Fibroblast of pulmonary artery (primary cell): ENCODE measurements at places on chromosomes 16 and 17.

- DNase-seq = no peak
Observed at GRCh38 chr17:72349491-72349995, 228.7 kb downstream of the SOX9 start.

GRCh38 chr16:85422196-85422631, 190.9 kb upstream of the GSE1 start:
- DNase-seq = no peak

DNA sequence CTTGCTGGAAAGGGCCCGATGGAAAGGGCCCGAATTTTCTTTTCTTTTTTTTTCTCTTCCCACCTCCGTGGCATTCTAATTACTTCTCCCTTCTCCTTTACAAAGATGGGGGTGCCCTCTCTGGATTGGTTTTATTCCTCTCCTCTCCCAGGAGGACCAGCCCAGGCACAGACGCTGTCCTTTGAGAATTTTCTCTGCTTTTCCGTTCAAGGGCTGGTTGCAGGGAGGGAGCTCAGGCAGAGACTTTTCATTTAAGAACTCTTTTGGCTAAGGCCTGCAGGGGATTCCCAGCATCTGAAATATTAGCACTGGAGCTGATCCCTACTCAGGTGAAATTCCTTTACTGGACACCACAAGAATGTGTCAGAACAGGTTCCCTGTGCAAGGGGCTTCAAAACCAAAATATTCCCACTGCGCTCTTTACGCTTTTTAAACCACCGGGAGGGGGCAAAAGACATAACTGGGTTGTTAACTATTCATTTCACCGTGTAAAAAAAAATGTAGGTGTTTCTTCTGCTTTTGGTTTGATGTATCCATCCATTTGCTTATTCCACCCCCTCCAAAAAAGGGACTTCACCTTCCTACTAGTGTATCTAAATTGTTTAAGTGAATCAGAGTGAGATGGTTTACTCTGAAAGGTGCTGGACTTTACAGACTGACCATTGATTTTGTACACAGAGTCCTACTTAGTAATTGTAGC, 1.4 kb downstream of the NFAT5 start:
- DNase-seq = no peak

DNA sequence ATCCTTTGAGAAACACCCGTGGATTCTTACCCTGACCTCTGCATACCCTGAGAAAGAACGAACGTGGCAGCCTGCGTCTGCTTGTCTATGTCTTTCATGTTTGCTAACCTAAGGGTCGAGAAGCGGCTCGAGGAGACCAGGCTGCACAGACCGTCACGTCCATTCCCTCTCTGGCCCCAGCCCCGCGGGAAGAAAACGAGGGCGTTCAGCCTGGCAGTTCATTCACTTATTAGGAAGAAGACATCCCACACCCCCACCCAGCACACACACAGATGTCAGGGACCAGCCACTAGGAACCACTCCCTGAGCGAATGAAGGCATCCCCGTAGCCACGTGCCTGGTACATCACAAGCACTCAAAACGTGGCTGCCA, 655 bp upstream of the MTHFSD start:
- DNase-seq = no peak

DNA sequence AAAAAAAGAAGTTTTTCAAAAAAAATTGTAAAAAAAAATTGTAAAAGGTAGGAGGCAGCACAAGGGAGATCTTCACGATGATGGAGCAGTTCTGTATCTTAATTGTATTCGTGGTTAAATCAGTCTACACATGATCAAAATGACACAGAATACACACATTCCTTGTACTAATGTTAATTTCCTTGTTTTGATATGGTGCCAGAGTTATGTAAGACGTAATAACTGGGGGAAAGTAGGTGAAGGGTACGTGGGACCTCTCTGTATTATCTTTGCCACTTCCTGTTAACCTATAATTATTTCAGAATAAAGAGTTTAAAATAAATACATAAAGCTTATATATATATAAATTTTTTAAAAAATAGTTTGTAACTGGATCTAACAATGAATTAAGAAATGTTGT, 36.8 kb downstream of the HELZ start:
- peak; percentile 21 for DNase-seq

GRCh38 chr16:79071424-79071823, 529.1 kb downstream of the MAF start:
- DNase-seq = no peak

- DNase-seq = no peak
Observed at GRCh38 chr17:40872416-40872815, 5.4 kb upstream of the KRT12 start.

- DNase-seq = no peak
Observed at GRCh38 chr17:21291862-21292261, 7.4 kb downstream of the MAP2K3 start.

- DNase-seq = no peak
Observed at GRCh38 chr17:60406887-60407286, 15.0 kb upstream of the USP32 start.

DNA sequence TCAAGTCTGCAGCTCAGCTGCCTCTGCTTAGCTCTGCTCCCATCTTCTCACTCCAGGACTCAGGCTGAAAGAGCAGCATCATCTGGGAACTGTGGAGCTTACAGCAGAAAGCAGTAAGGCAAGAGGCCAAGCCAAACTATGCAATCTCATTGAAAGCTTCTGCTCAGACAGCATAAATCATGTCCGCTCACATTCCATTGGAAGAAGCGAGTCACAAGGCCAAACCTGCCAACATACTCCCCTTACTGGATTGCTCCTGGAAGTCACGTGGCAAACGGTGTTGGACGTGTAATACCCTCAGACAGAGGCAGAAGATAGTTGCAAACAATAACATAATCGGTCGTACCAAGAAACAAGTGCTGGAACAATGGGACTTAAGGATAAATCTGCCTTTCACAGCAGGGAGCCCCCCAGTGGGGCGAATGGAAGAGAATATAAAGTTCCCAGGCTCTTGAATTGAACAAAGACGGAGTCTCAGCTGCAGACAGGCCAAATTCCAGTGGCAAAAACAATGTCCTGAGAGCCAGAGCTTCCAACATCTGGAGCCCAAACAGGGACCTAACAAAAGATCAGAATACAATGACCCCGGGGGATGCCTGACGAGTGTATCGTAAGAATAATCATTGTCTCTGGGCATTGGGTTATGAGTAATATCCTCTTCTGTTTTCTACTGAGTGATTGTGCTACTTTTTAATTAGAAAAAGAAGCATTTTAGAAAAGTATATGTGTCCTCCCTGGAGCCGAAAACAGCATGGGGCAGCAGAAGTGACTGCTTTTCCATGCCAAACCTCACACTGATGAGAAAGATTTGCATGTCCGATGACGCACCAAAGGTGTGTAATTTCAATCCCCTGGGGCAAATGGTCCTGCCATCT, 68.4 kb downstream of the CMC2 start:
- DNase-seq = peak; percentile 99

DNA sequence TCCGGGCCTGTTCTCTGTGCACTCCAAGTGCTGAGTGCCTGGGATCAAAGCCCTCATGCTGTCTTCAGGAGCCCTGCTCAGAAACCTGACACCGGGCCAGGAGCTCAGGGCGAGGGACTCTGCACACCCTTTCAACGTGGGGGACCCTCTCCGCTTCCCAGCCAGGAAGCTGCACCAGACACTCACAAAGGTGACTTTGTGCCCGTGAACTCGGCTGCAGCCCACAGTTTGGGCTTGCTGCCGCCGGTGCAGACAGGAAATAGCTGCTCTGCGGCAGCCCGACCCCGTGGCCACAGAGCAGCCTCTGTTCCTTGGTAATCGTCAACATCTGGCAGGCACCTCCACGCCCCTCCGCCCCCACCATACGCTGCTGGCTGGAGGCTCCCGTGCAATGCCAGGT, 93.4 kb upstream of the METRNL start:
- DNase-seq = peak; percentile 4

DNA sequence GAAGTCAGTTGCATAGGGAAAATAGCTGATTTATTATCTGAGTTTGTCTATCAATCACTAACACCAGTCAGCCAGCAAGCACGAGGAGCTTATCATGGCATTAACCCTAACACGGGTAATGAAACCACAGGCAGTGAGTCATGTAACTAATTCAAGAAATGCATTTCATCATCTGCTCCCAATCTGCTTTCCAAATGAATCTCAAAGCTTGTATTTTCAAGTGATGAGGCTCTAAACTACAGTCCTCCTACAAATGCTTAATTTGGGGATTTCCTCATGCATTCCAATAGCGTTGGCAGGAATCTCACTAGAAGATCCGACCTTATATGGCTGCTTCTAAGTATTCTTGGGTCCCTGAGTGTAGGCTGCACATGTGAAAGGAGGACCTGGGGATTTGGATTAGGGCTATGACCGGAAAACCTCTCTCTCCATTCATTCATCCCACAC, 118.4 kb upstream of the HSBP1 start:
- DNase-seq = peak; percentile 90

DNA sequence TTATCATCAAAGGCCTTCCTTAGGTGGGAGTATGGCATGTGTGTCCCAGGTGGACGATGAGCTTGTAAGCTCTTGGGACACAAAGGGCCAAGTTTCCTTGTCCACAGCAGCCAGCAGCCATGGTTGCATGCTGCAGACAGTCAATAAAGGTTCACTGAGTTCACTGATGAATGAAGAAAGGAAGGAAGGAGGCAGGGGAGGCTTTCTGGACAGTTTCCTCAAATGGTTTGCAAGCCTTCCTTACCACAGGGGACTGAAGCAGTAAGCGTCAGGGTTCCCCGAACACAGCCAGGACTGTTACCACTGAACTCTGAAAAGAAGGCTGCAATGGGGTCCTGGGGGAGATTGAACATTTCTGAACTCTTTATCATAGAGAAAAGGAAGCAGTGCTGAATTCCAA, 111.1 kb downstream of the GAS7 start:
- no peak for DNase-seq

GRCh38 chr17:1878419-1879121, 48.8 kb downstream of the RPA1 start:
- no peak for DNase-seq

DNA sequence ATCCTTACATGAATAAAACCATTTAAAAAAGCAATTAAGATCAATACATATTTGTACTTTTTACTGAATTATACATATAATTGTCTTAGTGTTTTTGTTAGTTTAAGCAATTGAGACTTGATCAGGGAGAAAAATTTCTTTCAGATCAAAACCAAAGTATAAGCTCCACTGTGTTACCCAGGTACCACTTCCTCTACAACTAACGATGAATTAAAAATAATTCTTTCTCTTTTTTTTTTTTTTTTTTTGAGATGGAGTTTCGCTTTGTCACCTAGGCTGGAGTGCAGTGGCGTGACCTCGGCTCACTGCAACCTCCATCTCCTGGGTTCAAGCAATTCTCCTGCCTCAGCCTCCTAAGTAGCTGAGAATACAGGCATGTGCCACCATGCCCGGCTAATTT, 6.8 kb downstream of the FBXO47 start:
- no peak for DNase-seq

DNA sequence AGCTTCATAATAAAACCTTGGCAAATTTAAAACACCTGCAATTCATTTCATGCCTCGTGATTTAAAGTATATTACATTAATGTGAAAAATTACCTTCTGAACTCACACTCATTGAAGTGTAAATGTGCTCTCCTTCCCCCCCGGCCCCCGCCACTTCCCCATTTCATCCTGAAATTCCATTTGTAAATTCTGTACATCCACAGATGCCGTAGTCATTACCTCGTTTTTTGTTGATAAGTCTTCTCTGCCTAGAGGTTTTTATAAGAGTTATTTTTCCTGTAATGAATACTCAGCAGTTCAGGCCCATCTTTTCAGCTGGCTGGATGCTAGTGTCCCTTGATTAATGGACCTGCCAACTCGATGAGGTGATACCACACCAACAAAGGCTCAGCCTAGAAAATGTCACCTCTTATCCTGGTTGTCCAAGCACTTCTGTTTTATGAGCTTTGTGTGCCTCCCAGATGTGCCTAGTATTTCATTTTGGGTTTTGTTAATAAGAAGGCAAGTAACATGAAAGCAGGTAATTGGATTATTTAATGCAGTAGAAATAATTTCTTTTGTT, 64.8 kb upstream of the KIFC3 start:
- no peak for DNase-seq

- DNase-seq = peak; percentile 91
Observed at GRCh38 chr16:10827691-10828341, 9.2 kb upstream of the TVP23A start.

GRCh38 chr17:8965394-8966168, at the start of gene PIK3R5:
PIK3R5 (minus strand) TSS chr17:8965707; CDS start chr17:8911494, 54,213 bp downstream.
- DNase-seq = no peak

DNA sequence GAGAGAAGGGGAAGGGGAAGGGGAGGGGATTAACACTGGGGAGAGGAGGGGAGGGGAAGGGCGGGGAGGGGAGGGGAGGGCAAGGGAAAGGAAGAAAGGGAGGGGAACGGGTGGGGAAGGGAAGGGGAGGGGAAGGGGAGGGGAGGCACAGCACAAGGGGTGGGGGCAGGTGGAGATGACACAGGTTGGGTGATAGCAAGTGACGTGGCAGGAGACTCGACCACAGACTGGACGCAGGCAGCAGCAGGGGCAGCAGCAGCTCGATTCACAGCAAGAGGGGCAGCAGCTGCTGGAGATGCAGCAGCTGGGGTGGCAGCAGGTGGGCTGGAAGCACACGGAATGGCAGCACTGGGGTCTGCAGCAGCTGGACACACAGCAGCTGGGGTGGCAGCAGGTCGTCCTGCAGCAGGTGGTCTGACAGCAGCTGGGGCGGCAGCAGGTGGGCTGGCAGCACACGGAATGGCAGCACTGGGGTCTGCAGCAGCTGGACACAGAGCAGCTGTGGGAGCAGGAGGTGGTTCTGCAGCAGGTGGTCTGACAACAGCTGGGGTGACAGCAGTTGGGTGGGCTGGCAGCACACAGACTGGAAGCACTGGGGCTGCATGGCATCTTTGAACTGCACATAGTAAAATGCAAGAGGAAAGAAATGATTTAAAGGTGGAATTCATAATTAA, at the start of gene KRTAP4-16:
Gene KRTAP4-16, minus strand, starts transcription at position 624 of the 674 bp plus-strand sequence. Its CDS starts 0 bp downstream, at position 624.
- DNase-seq = no peak

- DNase-seq = no peak
Observed at GRCh38 chr17:38587203-38587602, 18.5 kb downstream of the SRCIN1 start.
